ENCODE measurements at places on chromosomes 5 and 9. TPM values are rescaled to one million over a fixed set of nuclear protein-coding genes. Genes with fewer than 3 reads are reported as not detected.

SLC6A3 gene
- not detected for total RNA-seq

- H3K4me3 ChIP-seq, result peak overlapping the region; percentile 84
- H3K27me3 ChIP-seq, result peaks cover 51% of the 10 kb centered on the region
- H3K36me3 ChIP-seq, result no peaks in the 10 kb centered on the region
- DNase-seq, result no peak
These were observed 697 bp downstream of the SLC1A1 start for GRCh38 chr9:4490705-4491625.

CFAP77 gene
- total RNA-seq, result not detected

- DNase-seq, result no peak
- no peaks in the 10 kb centered on the region for H3K36me3 ChIP-seq
- no peak overlapping the region for H3K4me3 ChIP-seq
- peaks cover 15% of the 10 kb centered on the region for H3K4me1 ChIP-seq
- H3K27ac ChIP-seq, result no peak overlapping the region
- no peaks in the 10 kb centered on the region for H3K27me3 ChIP-seq
These were observed 284.7 kb upstream of the MAP3K1 start for GRCh38 chr5:56530626-56531138.

DNA sequence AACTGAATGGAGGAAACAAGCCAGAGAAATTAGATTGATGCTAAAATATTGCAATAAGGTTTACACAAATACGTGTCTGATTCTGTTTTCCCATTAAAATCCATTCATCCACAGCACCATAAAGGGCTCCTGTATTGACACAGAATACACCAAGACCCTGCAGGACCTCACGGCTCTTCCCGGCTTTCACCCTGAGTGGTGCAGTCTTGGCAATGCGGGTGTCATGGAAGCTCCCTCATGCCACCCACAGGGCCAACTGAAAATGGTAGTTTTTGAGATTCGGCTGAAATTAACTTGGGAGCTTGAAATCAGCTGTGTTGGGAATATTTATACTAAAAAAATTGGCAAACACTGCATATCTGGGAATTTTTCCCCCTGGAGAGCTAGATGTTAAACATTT is 17.3 kb upstream of the EXOC3 start:
- no peaks in the 10 kb centered on the region for H3K27me3 ChIP-seq
- H3K4me3 ChIP-seq, result no peak overlapping the region
- no peak overlapping the region for H3K27ac ChIP-seq
- peaks cover 22% of the 10 kb centered on the region for H3K4me1 ChIP-seq
- peaks cover 15% of the 10 kb centered on the region for H3K36me3 ChIP-seq

GRCh38 chr5:96316017-96316416 is 117.0 kb downstream of the PCSK1 start:
- peaks cover 11% of the 10 kb centered on the region for H3K27me3 ChIP-seq
- H3K27ac ChIP-seq, result no peak overlapping the region
- H3K4me3 ChIP-seq, result no peak overlapping the region
- H3K36me3 ChIP-seq, result no peaks in the 10 kb centered on the region

- no peak overlapping the region for H3K27ac ChIP-seq
- no peaks in the 10 kb centered on the region for H3K36me3 ChIP-seq
- no peak overlapping the region for H3K4me3 ChIP-seq
- no peaks in the 10 kb centered on the region for H3K4me1 ChIP-seq
- DNase-seq, result no peak
These were observed 175.6 kb downstream of the TMEM161B start for GRCh38 chr5:88092958-88093605.

DNA sequence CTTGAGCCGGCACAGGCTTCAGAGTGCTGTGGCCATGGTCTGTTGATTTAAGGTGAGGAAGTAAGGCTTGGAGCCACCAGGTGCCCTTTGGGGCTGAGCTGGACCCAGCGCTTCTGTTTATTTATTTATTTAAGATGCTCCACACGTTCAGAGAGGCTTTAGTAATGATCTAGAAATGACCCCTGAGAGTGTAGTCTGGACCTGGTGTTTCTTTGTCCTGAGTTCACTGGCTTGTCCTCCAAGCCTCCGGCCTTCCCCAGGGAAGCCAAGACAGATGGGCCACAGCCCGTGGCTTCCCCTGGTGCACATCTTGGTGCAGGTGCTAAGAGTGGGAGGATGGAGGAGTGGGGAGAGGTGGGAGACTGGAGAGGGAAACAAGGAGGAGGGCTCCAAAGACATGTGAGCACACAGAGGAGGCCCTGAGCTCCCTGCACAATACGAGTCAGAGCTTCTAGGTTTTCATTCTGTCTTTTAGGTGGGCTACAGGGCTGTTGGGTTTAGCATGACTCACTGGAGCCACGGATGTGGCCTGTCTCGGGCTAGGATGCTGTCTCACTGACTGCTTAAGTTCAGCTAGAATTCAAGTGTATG is 56.9 kb downstream of the AHRR start:
- H3K4me3 ChIP-seq, result peak overlapping the region; percentile 72
- peak overlapping the region; percentile 91 for H3K27ac ChIP-seq
- H3K36me3 ChIP-seq, result peaks cover 35% of the 10 kb centered on the region
- H3K27me3 ChIP-seq, result no peaks in the 10 kb centered on the region

DNA sequence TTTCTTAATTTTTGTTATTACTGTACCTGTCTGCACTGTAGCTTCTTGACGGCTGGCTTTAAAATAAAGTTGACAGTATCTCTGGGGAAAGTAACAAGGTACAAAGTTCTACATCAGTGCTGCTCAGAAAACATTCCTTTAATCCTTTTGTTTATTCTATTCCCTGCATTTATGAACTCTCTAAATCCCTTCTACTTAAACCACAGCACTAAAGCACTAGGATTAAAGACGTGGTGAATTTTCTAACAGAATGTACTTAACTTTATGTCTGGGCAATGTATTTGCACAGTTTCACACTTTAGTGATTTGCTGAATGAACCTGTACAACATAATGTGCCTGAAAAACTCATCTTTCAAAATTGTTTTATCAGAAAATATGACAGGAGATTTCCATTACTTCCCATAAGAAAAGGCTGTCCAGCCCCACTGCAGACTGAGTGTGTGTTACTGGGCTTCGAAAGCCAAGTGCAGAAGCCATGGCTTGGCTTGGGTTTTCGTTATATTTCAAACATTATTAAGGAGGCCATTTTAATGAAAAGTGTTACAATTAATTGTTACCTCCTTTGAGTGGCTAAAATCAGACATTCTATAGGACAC is 43.8 kb downstream of the LHFPL2 start:
- H3K36me3 ChIP-seq, result no peaks in the 10 kb centered on the region
- H3K27me3 ChIP-seq, result peaks cover 2% of the 10 kb centered on the region
- no peak overlapping the region for H3K27ac ChIP-seq
- no peak for DNase-seq

GRCh38 chr5:173903396-173904140 is 15.4 kb downstream of the CPEB4 start:
- no peak overlapping the region for H3K4me3 ChIP-seq
- H3K4me1 ChIP-seq, result peaks cover 13% of the 10 kb centered on the region
- H3K27ac ChIP-seq, result no peak overlapping the region
- H3K27me3 ChIP-seq, result peaks cover 3% of the 10 kb centered on the region
- peaks cover 11% of the 10 kb centered on the region for H3K36me3 ChIP-seq
- DNase-seq, result no peak

HEMGN gene
- total RNA-seq, result 0.24 TPM

CDC20B gene
- not detected for total RNA-seq

ERCC6L2 gene
- total RNA-seq, result 33.7 TPM

CAMK4 gene
- 56.9 TPM for total RNA-seq

DNA sequence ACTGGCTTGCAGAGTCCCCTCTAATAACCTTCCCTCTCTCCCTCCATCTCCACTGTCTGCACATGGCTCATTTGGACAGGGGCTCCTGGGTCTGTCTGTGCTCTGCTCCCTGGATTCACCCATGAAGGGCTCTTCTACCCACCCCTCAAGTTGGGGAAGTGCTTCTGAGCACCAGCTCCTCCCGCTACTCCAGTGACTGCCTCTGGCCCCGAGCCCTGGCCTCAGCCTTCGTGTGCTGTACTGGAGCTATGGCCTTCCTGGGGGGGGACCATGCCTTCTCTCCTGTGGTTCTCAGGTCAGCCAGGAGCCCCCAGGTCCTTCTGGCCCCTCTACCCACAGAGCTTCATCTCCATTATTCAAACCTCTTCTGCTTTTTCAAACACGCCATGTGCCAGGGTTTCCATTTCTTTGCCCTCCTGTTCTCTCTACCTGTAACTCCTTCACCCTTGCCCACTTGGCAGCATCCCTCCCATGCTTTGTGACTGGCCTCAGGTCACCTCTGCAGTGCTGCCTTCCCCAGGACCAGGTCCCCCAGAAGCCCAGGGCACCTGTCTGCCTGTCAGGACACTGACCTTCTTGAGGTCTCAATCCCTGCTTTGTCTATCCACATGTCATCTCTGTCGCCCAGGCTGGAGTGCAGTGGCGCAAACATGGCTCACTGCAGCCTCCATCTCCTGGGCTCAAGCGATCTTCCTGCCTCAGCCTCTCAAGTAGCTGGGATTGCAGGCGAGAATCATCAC is 9.5 kb downstream of the SH3PXD2B start:
- no peak for DNase-seq
- H3K27me3 ChIP-seq, result peaks cover 23% of the 10 kb centered on the region
- peaks cover 12% of the 10 kb centered on the region for H3K4me1 ChIP-seq
- no peaks in the 10 kb centered on the region for H3K36me3 ChIP-seq
- no peak overlapping the region for H3K27ac ChIP-seq

DNA sequence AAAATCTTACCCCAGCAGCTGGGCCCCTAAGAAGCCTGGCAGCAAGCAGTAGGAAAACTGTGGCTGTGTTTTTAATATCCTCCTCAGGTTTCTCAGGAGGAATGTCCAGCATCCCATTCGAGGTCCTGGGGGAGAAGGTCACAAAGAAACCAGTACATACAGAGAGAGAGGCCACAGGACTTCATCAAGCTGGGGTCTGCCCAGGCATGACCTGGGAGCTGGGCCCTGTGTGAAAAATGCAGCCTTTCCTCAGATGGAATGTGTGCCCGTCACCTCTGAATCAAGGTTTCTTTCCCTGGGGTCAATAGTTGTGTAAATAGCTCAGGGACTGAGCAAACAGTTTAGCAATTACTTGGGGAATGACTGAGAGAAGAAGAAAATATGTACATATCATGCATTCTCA is 33.9 kb upstream of the RAD23B start:
- no peak overlapping the region for H3K4me3 ChIP-seq
- H3K4me1 ChIP-seq, result peaks cover 7% of the 10 kb centered on the region

DNA sequence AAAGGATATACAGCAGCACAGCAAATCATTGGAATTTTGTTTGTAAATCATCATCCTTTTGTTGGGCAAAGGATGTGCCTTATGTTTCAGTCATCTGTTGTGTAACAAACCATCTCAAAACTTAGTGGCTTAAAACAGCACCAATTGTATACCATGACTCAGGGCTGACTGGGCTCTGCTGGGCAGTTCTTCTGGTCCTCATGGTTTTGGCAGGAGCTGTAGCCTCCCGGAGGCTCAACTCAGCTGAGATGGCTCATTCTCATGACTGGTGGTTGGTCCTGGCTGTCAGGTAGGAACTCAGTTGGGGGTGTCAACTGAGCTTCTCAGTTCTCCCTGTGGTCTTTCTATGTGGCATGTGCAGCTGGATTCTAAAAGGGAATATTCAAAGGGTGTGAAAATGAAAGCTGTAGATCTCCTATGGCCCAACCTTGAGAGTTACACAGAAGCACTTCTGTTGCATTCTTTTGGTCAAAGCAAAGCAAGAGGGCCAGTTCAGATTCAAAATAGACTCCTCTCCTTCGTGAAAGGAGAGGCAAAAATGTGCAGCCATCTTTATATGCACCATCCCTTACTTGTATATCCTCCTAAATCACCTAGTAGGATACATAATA is 39.1 kb upstream of the CPEB4 start:
- no peaks in the 10 kb centered on the region for H3K4me1 ChIP-seq
- no peak overlapping the region for H3K27ac ChIP-seq
- no peak for DNase-seq
- no peak overlapping the region for H3K4me3 ChIP-seq

GRCh38 chr5:14593326-14594021 is 11.9 kb downstream of the OTULINL start:
- no peak for DNase-seq
- peak overlapping the region; percentile 50 for H3K4me3 ChIP-seq
- peaks cover 81% of the 10 kb centered on the region for H3K4me1 ChIP-seq

Data from activated T-helper 1 cell treated with anti-CD3 and anti-CD28 coated beads, Interleukin-12 subunit alpha, Interleukin-12 subunit beta, Interleukin-2, Interleukin-4 antibody, amounts not matched to agents 30 ng/mL and 10 ng/mL and 1 ng/mL, durations not matched to agents 14 hours and 24 hours and 36 hours (primary cell).